Non-pigmented ciliary epithelial cell (primary cell): ENCODE measurements at places on chromosomes 12 and 14.
A peak's percentile ranks its signal among the peaks of the same experiment; 100 is the strongest.

GRCh38 chr12:107319533-107320032 is 226.2 kb upstream of the CRY1 start:
- no peak for DNase-seq

GRCh38 chr12:111006621-111007020 is 86.2 kb upstream of the MYL2 start:
- no peak for DNase-seq

GRCh38 chr14:102445641-102446040 is 63.9 kb downstream of the ANKRD9 start:
- no peak for DNase-seq

DNA sequence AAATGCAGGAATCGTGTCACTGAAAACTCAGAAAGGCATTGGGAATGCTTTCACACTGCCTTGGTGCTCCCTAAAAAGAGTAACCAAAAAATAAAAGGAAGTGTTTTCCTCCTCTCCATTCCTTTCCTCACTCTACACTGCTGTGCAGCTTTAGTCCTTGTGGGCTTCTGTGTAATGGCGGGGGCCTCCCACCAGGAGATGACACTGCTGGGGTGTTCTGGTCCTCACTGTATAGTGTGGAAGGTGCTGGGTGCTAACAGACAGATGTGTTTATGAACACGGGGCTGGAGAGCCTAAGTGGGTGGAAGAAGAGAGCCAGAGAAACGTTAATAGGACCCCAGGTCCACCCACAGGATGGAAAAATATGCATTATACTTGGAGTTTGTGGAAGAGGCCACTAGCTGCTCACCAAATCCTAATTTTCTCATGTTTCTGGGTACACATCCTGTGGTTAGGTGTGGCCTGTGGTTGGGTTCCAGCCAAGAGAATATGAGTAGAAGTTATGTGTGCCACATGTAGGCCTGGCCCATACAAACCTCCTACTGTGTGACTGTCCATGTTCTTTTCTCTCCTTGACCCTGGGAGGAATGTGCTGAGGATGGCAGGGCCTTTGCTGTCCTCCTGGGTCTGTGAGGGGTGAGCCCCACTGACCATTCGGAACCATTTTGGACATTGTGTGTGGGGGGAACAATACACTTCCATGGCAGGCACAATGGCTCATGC is 14.0 kb upstream of the C1S start:
- no peak for DNase-seq

DNA sequence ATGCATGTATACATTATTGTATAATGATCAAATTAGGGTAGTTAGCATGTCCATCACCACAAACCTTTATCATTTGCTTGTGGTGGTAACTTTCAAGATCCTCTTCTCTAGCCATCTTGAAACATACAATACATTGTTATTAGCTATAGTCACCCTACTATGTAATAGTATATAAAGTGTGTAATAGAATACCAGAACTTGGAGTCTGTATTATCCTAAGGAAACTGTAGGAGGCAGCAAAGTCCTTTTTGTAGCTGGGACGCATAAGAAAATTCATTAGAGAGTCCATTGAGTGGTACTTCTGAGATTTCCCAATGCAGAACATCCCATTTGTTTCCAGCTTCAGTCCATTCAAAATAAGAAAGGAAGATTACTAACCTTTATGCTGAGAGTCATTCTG is 325.9 kb upstream of the LRFN5 start:
- no peak for DNase-seq

- peak; percentile 3 for DNase-seq
Measured at GRCh38 chr14:75339059-75339458, 60.4 kb downstream of the FOS start.

- no peak for DNase-seq
Measured at GRCh38 chr14:89143595-89143994, 273.4 kb downstream of the FOXN3 start.

GRCh38 chr12:14769466-14769968 is 33.8 kb downstream of the WBP11 start:
- DNase-seq = no peak

DNA sequence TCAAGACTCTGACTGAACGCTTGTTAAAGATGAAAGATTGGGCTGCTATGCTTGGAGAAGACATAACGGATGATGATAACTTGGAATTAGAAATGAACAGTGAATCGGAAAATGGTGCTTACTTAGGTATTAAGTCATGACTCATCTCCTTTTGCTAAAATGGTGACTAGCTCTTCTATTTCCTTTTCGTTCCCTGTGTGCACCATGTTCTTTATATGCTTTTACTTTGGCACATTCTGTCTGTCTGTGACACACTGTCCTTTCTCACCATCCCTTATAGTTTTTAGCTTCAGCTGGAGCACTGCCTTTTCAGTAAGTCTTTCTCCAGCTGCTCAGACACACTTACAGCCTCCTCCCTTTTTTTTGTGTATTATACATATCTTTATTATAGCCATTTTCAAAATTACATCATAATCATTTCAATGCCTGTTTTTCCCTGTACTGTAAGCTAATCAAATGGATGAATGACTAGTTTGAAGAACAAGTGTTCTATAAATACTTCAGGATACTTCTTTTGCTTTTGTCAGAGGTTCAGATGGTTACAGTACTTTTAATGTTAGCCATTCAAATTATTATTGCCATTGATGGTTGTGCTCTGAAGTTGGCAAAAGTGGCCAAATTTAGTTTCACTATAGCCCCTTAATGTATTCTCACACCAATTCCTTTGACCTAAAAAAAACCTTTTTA is 68.6 kb downstream of the MIA2 start:
- DNase-seq = no peak

DNA sequence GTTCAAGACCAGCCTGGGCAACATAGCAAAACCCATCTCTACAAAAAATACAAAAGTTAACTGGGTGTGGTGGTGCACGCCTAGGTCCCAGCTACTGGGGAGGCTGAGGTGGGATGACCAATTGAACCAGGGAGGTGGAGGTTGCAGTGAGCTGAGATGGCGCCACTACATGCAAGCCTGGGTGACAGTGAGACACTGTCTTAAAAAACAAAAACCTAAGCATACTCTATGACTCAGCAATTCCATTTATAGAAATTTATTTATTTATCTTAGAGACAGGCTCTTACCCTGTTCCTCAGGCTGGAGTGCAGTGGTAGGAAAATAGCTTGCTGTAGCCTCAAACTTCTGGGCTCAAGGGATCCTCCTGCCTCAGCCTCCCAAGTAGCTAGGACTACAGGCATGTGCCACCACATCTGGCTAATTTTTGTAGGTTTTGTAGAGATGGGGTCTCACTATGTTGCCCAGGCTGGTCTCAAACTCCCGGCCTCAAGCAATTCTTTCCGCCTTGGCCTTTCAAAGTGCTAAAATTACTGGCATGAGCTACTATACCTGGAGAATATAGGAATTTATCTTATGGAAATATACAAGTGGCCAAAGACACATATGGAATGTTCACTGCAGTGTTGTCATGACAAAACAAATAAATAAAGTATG is 43.3 kb downstream of the NCKAP5L start:
- no peak for DNase-seq

DNA sequence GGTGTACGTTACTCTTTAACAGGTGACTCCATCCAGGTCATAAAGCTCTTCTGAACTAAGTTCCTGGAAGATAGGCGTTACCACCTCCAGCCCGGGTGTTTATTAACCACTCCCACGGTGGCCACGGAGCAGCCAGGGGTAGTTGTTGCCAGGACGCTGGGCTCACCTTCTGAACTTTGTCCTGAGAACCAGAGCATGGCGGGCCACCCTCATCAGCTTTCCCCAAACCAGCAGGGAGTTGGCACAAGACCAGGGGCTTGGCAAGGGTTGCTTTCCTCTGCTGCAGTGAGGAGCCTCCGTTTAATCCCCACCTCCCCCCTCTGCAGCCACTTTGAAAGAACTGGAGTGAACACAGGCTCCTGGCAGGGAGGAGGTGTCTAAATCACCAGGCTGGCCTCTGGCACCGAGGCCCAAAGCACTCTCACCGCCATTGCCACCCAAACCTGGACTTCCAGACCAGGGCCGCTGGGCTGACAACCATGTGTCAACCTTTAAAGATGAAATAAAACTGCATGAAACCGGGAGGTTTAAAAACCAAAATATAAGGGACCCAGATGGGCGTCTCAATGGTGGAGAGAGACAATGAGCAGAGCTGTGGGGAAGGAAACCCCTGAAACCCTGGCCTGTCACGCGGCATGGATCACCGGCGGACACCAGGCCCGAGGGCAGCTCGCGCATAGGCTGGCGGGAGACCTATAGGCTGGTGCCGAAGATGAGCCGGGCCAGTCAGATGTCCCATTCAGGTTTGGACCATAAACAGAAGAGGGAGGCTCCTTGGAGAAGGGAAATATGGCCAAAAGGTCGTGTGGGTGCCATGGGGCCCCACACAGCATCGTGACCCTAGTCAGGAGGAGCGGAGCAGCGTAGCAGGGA is 30.9 kb upstream of the TDRD9 start:
- DNase-seq = no peak

GRCh38 chr12:40152783-40153383 is 47.0 kb upstream of the SLC2A13 start:
- DNase-seq = peak; percentile 14

- DNase-seq = no peak
Measured at GRCh38 chr14:74459976-74460375, 33.1 kb downstream of the NPC2 start.

- no peak for DNase-seq
Measured at GRCh38 chr12:66115071-66115600, 15.4 kb downstream of the LLPH start.

DNA sequence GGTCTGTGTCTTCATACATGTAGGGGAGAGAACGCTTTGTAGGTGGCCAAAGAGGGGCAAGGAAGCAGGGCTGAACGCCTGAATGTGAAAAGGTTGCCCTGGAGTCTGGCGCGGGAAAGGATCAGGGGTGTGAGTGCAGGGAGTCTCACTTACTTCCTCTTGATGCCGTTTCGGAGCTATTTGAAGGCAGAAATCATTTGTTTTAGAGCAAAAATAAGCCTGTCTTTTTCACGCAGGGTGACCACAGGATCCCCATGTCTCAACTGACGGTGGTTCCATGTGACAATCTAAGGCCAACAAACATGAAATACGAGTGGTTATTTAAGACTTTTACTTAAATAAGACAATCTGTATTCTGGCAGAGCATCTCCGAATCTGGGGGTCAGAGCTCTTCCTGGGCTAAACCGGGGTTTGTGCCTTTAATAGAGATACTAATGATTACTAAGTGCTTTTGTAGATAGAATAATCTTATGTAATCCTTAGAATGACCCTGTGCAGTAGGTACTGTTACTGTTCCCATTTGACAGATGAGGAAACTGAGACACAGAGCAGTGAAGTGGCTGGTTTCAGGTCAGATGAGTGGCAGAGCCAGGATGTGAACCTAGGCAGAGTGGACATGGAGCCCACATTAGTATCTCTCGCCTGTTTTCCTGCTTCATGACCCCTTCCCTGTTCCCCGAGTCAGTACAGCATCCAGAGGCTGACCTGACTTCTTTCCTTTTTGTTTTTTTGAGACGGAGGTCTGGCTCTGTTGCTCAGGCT is 1.9 kb downstream of the BRI3BP start:
- no peak for DNase-seq

DNA sequence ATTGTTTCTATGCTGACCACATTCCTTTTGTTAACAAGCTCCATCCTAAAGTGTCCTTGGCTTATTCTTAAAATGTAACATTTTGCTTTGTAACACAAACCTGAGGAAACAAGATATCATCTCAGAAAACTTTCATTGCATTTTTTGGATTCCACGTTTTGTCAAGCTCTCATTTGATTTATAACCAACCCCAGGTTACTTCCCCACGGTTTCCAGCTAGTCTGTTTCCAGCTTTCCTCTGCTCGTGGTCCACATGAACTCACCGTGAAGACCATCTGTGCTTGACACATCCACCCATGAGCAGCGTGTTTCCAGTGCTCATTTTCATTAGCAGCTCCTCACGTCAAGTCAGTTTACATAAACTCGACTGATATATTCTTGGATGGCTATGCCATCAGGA is 6.4 kb upstream of the NKX2-8 start:
- DNase-seq = no peak

- DNase-seq = no peak
Measured at GRCh38 chr14:59187802-59188460, 536 bp upstream of the DAAM1 start.

GRCh38 chr12:93199831-93200236 is 177.9 kb upstream of the NUDT4 start:
- no peak for DNase-seq

GRCh38 chr14:55133416-55133815 is 4.4 kb downstream of the LGALS3 start:
- no peak for DNase-seq

DNA sequence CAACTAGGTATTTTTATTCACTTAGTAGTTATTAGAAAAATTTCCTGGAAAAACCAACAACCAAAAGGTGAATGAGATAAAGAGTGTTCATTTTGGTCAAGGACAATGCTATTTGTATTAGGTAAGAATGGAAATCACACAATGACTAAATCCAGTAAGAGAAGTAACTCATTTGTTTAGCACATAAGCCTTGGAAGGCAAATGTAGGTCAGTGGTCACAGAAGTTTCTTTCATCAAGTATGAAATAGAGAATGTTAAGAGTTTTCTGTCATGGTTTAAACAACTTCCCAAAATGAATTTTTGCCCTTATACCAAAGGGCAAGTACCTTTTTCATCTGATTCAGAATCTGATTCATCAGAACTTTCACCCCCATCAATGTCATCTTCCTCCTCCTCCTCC is 101.7 kb downstream of the KIF21A start:
- no peak for DNase-seq

- DNase-seq = peak; percentile 50
Measured at GRCh38 chr14:63039866-63040265, 5.4 kb downstream of the KCNH5 start.

DNA sequence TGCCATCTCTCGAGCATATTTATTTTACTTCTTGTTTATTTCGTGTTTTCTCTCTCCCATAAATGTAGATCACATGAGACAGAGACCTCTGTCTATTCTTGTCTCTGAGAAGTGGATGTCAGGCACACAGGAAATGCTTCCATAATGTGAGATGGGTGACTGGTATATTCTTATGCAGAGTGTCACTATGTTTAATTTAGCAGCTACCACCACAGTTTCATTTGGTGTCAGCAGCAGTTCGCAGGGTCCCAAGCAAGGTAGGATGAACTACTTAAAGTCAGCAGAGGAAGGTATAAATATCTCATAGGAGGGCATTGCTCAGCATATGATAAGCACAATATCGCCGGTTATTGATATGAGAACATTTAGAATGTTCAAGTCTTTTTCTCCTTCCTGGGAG is 180.9 kb upstream of the CNTN1 start:
- no peak for DNase-seq
